ENCODE measurements at places on chromosomes 13 and 19.

DNA sequence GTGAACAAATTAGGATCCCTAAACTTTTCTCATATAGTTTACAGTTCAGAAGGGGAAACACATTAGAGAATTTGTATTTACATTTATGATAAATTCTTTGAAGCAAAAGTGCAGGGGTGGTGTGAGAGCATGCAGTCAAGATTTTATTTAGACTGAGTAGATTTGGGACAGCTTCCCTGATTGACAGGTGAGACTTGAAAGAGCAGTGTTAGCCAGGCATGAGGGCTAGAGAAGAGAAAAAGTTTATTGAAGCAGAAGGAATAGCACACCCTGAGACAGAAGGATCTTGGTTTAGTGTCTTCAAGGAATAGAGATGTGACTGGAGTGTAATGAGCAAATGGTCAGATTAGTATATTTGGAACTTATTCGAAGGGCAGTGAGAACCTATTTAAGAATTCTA, 50.5 kb downstream of the PDS5B start:
- no peak for DNase-seq

- DNase-seq, result no peak
Observed at GRCh38 chr13:30396434-30397075, 25.7 kb upstream of the UBE2L5 start.

GRCh38 chr13:30835442-30835841, 70.6 kb upstream of the MEDAG start:
- no peak for DNase-seq

DNA sequence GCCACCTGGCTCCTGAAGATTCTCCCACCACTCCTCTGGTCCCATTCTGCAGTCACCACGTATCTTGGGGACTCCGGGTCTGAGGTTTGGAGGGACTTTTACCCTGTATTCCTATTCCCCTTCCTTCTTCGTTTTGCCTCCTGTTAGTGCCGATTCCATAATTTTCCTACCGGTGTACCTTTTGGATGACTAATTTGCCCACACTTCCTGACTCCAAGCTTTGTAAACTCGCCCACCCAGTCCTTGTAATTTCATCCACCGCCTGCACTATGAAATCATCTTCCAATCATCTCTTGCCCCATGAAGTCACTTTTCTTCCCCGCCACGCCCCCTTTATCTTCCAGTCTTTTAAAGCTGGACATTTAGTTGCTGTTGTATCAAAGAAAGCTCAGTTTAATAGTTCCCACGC, 572 bp downstream of the UCHL3 start:
- peak; percentile 54 for DNase-seq

DNA sequence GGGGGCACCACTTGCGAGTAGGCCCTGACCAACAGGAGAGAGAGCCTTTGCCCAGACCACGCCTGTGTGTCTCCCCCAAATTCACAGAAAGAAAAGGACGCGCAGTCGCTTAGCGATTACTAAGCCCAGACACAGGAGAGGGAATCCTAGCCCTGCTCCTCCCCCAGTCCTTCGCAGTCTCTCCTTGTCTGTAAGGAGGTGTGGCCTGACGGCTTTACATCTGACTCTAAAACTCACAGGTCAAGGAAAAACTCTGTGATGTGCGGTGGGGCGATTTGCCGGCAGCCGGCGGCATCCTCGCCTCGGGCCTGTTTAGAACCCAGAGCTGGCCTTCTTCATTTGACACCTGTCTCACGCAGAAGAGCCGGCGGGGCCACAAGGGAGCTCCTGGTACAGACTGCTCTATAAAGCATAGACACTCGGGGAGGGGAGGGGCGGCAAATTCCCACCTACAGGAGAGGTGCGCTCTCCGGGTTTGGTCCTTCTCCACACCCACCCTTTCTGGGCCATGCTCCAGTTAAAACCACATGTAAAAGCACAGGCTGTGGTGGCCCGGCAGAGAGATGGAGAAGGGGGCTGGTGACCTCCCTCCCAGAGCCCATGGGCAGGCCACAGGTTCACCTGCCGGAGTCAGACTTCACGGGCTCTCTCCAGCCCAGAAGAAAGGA, 17.8 kb downstream of the GPR12 start:
- DNase-seq, result no peak

GRCh38 chr19:7471696-7472615, 16.9 kb downstream of the PEX11G start:
- DNase-seq, result no peak

DNA sequence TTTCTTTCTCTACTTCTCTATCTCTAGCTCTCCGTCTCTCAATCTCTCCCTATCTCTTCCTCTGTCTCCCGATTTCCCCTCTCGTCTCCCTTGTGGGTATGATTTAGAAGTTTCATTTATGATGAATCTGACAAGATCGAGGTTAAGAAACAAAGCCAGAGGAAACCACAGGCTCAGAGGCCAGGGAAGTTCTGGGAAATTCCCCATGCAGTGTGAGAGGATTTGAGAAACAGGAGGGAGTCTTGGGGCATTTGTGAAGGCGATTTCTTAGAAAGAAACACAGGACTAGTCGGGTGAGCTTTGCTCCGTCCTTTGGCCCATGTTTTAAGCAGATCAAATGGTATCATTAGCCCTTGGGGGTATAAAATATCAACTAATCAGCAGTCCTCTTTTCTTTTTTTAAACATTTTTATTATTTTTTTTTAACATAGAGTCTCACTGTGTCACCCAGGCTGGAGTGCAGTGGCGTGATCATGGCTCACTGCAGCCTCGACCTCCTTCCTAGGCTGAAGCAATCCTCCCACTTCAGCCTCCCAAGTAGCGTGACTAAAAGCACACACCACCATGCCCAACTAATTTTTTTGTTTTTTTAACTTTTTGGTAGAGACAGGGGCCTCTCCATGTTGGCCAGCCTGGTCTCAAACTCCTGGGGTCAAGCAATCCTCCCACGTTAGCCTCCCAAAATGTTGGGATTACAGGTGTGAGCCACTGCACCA, 25.8 kb downstream of the TNFSF9 start:
- DNase-seq, result no peak

DNA sequence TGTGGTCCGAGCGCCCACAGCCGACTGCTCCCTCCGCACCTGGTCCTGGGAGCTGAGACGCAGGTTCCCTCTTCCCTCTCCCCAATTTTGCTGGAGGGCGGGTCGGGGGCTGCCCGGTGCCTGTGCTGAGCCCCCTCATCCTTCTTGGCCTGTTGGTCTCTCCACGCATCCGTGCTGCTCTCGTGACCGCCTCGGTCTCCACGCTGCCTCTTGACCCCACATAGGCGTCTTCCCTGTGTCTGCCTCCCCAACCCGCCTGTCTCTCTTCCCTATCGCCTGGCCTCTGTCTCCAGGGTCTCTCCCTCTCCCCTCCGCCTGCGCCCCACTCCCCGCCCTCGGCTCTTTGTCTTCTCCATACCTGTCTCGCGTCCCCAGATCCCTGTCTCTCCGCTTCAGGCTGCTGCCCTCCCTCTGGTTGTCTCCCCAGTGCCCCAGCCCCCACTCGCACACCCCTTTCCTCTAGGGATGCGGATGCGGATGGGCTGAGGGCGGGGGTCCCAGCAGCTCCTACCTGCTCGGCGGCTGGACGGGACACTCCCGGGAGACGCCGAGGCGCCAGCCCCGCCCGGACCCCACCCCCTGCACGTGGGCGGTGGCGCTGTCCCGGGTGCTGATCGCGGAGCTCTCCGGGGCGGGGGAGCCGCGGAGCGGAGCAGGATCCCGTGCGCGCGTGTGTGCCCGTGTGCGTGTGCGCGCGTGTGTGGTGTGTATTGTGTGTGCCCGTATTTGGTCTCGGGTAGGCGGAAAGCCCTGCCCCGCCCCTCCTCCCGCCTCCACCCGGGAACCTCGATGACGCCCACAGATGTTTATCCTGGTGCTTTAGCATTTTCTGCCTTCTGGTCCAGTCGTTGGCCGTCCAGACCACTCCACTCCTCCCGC, at the start of gene SYT5:
Gene SYT5 (minus strand): TSS at position 684 of the 879 bp plus-strand sequence. CDS start 1,248 bp downstream, outside the sequence.
- no peak for DNase-seq

DNA sequence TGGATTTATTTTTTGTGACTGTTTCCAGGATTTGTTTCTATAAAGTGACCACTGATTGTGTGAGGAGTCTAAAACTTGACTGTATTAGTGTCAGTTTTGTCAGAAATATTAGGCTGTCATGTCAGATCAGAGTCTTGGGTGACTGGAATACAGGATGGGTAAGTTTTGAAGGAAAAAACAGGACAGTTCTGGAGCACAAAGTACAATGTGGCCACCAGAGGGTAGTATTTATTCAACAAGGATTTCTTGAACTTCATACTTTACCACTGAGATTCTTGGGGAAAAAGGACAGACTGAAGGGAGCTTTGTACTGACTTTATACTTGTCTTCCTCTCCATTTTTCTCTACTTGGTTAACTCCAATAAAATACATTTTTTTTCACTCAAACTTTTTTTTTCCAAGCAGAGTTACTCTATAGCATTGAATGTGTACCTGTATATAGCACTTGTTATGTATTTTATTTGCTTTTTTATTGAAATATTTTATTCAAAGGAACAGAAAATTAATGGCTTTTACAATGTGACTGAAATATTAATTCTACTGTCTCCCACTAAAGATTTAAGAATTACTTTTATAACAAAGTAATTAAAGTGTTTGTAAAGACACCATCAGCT, 51.1 kb downstream of the LMO7 start:
- DNase-seq, result no peak

GRCh38 chr19:2138061-2138728, 13.2 kb downstream of the AP3D1 start:
- no peak for DNase-seq

DNA sequence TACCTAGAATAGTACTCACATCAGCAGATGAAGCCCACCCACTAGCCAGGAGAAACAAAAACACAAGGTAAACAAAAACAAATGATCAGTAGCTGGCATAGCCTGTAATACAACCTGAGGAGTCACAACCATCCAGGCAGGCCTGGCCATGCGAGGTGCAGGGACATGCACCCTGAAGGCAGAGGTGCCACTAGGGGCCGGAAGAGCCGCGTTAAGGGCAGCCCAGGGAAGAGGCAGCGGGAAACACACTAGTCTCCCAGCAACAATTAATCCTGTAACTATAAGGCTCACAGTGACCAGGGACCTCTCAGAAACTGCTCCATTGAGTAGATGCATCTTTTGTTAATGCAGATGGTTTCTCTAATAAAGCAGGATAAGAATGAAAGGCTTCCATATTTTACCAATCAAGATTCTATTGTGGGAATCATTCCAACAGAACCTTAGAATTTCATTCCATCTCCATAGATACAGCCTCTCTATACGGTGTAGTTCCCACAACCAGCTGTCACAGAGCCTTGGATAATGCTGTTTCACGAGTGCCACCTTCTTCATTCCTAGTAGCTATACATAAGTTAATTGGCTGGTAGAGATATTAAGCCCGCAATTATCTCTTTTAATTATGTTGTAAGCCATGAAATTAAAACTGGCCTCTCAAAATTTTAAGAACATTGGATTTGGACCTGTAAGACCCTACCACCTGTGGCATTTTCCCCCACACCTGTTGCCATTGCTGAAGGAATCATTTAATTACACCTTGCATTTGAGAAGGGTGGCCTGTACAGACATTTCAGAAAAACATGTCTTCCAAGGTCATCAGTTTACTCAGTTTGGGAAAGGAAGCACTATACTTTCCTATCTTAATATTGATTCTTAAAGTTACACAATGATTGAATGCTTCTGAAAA, 28.7 kb downstream of the ANKRD10 start:
- DNase-seq, result no peak

- no peak for DNase-seq
Observed at GRCh38 chr19:3632739-3633558, 6.4 kb upstream of the CACTIN start.

DNA sequence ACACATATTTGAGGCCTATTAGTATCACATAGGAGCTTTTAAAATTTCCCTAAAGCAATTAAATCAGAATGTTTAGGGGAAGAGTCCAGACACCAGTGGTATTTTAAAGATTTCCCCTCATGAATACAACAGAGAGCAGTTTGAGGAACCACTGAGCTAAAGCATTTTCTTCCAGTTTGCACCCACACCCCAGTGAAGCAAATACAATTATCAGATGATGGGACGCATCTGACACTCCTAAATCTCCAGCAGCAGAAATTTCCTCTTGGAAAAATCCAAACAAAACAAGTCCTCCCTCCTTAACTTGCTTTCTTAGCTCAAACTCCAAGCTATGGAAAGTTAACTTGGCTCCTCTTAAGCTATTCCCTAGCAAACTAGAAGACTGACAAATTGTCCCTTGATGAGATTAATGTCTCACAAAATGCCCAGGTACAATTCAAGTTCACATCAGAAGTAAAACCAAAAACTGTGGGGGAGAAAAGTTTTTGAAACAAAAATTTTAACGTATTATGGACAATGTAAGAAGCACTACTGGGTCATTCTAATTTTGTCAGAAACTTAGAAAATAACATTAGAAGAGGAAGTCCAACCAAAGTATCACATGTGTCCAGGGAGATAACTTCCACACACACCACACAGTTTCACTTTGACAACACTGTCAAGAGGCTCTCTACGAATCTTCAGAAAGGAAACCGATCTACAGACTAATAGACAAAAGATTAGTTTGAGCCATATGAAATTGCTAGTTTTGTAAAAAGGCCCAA, 74.1 kb downstream of the ABCC4 start:
- no peak for DNase-seq

GRCh38 chr13:73089213-73089612, 30.4 kb downstream of the KLF5 start:
- no peak for DNase-seq

- no peak for DNase-seq
Observed at GRCh38 chr13:70469077-70469476, 360.8 kb upstream of the KLHL1 start.

DNA sequence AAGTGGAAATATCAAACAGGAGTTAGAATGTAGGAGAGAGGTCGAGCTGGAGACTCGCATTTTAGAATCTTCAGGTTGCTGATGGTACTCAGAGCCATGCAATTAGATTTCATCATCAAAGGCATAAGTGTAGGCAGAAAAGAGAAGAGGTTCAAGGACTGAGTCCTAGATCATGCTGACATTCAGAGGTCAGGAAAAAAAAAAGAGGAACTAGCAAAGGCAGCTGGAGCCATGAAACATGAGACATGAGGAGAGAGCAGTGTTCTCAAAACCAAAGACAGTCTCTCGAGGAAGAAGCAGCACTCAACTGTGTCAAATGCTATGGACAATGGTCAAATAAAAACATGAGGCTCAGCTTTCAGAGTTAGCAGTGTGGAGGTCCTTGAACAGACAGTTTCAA, 12.4 kb upstream of the TPP2 start:
- DNase-seq, result no peak

- no peak for DNase-seq
Observed at GRCh38 chr19:32475141-32476031, 69.8 kb downstream of the DPY19L3 start.

All from right hindlimb (tissue), 1 donor.